ENCODE measurements at places on chromosomes 3 and 15. TPM values are rescaled to one million over a fixed set of nuclear protein-coding genes. Genes with fewer than 3 reads are reported as not detected.

- peak; percentile 44 for DNase-seq
Observed at GRCh38 chr15:92884436-92885223, 15.5 kb upstream of the CHD2 start.

DNA sequence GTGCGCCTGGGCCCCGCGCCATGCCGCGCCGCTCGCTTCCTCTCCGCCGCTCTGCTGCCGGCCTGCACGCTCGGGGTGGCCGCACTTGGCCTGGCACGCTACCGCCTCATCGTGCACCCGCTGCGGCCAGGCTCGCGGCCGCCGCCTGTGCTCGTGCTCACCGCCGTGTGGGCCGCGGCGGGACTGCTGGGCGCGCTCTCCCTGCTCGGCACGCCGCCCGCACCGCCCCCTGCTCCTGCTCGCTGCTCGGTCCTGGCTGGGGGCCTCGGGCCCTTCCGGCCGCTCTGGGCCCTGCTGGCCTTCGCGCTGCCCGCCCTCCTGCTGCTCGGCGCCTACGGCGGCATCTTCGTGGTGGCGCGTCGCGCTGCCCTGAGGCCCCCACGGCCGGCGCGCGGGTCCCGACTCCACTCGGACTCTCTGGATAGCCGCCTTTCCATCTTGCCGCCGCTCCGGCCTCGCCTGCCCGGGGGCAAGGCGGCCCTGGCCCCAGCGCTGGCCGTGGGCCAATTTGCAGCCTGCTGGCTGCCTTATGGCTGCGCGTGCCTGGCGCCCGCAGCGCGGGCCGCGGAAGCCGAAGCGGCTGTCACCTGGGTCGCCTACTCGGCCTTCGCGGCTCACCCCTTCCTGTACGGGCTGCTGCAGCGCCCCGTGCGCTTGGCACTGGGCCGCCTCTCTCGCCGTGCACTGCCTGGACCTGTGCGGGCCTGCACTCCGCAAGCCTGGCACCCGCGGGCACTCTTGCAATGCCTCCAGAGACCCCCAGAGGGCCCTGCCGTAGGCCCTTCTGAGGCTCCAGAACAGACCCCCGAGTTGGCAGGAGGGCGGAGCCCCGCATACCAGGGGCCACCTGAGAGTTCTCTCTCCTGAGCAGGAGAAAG lies 951 bp downstream of the GPR62 start:
- no peak for DNase-seq

DNA sequence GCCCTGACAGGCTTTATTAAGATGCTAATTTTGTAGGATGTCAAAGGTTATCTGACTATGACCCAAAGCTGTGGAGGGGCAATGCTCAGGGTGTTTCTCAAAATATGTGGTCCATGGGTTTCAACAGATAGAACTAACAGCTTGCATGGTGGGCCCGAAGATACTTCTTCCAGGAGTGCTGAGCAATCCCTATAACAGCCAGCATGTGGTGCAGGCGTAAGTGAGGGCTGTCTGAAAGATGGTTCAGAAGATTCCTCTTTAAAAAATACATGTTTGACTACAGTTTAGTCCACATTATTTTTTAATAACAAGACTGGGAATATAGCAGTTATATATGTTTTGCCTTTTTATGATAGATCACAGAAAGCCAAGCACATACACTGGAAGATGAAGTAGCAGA lies 7.6 kb downstream of the SCG3 start:
- DNase-seq, result no peak

STRA6 gene
- 114 TPM for total RNA-seq

GRCh38 chr3:43435706-43436105 lies 149.4 kb downstream of the SNRK start:
- no peak for DNase-seq

GRCh38 chr3:191378142-191378812 lies 48.0 kb upstream of the UTS2B start:
- DNase-seq, result no peak

- peak; percentile 21 for DNase-seq
Observed at GRCh38 chr3:133377396-133377795, 22.5 kb upstream of the BFSP2 start.

FOXB1 gene
- not detected for total RNA-seq

DCBLD2 gene
- total RNA-seq, result 306 TPM

GRCh38 chr3:32586356-32586755 lies 15.7 kb upstream of the DYNC1LI1 start:
- DNase-seq, result no peak

DNA sequence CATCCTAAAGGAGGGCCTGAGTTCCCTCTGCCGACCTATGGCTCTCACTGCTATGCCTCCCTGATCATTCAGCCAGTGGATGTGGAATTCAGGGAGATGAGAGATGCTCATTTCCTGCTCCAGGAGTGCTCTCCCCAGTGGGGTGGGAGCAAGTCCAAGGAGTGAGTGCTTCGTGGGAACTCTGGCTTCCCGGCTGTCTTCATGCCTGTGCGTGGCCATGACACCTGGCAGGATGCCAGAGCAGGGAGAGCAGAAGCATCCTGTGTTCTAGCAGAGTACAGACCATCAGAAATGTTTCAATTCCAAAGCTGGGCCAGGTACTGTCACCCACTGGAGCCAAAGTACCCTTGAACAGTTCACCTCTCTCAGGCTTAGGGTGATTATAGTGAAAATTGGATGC lies 45.1 kb downstream of the APH1B start:
- DNase-seq, result peak; percentile 34

- DNase-seq, result no peak
Observed at GRCh38 chr15:97463696-97464095, 496.8 kb upstream of the ARRDC4 start.

DNA sequence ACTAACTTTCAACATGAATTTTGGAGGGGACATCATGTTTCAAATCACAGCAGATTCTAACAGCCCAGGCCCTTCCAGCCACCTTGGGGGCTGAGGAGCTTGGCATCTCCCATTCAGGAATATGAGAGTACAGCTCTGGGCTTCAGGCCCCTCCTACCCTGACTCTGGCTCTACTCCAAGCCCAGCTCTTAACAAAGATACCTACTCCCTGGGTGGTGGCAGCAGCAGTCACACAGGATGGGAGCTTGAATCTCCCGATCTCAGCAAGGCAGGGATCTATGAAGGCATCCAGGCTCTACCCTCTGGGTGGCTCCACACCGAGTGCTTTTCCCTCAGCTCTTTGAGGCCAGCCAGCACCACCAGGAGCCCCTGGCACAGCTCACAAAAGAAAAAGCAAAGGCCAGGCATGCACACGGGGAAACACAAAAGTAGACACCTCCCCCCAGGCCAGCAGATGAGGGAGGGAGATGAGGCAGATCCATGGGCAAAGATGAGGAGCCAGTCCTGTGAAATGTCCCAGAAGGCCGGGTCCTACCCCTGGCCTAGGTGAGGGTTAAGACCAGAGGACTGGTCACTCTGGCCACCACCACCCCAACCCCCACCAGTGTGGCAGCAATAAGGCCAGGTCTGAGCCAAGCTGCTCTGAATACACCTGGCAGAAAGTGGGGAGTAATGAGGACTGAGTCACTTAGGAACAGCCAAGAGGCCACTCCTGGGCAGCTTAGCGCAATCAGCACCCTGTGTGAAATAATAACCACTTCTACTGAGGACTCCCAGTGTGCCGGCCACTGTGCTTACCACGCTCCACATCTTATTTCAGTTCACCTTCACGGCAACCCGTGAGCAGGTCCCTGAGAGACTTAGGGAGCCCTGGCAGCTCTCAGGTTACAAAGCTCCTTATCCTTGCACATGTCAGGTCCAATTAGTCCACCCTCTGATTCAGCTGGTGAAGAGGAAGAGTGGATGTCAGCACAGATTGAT lies 24.3 kb downstream of the PLA2G4F start:
- no peak for DNase-seq

SNTN gene
- not detected for total RNA-seq

DNA sequence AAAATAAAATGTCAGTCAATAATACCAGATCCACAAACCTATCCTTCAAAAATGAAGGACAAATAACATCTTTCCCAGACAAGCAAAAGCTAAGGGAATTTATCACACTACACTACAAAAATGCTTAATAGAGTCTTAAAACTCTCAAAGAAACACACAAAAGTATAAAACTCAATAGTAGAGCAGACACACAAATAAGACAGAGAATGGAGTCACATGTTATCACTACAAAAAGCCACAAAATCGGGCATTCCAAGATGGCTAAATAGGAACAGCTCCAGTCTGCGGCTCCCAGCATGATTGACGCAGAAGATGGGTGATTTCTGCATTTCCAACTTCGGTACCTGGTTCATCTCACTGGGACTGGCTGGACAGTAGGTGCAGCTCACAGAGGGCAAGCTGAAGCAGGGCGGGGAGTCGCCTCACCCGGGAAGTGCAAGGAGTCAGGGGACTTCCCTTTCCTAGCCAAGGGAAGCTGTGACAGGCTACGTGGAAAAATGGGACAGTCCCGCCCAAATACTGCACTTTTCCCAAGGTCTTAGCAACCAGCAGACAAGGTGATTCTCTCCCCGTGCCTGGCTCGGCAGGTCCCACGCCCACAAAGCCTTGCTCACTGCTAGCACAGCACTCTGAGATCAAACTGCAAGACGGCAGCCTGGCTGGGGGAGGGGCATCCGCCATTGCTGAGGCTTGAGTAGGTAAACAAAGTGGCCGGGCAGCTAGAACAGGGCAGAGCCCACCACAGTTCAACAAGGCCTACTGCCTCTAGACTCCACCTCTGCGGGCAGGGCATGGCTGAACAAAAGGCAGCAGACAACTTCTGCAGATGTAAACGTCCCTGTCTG lies 46.3 kb downstream of the SENP7 start:
- no peak for DNase-seq

- DNase-seq, result no peak
Observed at GRCh38 chr3:75242012-75242735, 422.0 kb upstream of the FRG2C start.

DNA sequence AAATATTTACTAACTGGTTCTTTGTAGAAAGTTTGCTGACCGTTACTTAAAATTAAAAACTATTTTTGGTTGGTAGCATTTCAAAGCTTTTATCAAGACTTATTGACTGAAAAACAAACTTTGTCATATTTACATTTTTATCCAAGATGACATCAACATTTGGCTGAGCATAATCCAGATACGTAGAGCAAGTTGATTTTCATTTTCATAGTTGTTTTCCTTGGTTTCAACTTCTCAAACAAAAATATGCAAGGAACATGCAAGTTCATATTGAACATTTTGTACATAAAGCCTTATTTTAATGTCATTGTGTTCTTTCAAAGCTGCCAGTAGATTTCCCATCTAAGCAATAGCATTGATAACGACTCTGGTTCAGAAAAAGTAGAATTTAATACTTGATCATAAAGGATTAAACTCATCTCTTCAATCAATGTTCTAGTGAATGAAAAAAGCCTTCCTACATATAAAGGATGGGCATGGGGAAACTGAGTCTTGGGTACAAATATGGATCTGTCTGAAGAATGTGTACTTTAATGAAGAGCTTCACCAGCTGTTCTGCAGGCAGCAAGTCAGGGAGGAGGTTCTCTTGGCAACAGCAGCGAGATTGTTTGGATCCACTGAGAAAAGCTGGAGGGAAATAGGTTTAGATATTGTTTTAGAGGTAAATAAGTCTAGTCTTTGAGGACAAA lies 5.6 kb downstream of the RAB8B start:
- no peak for DNase-seq

DNA sequence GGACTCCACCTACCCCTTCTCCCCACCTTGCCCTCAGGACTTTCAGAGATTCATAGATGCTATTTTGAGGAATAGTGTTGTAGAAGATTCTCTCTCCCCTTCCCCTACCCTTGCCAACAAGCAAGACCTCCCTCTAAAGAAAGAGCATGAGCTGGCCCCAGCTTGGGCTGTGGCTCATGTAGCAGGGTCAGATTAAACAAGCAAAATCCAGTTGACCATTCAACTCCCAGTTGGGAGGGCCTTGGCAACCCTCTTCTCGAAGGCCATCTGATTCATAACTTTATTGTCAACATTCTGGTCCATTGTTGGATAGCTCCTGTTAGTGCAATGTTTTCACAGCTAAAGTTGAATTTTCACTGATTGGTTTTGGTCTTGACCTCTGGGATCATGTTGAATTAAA lies 41.1 kb downstream of the TNFAIP8L3 start:
- DNase-seq, result no peak

TUSC7 gene
- not detected for total RNA-seq

DNA sequence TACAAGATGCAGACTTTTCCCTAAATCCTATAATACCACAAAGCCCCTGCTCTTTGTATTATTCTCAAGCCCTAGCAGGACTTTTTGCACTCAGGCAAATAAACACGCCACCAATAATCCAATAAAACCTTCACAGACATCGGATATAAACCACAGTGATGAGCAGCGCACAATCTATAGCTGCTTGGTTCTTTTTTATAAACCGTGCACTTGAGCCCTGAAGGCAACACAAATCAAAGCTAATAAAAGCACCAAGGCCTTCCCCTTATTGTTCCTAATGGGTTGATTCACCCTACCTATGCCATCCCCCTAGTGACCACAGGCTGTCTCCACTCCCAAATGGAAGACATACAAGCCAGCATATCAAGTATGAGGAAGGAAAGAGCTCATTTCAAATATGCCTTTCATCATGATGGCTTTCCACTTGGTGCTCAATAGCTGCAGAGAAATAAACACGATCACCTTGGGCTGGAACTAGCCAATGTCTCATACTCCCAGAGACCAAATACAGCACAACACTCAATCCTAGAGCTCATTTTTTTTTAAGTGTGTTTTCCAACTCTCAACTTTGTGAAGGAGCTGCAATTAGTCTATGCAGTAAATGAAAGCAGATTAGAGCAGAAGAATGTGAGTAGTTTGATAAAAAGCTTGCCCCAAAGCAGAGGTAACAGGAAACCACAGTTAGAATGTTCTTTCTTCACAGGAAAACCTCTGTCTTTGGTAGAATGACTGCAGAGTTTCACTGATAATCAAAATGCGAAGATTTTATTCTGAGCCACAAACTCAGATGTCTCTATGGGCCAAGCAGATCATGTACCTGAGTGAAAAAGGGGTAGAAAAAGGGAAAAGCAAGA lies 573.9 kb downstream of the AGBL1 start:
- no peak for DNase-seq

DNA sequence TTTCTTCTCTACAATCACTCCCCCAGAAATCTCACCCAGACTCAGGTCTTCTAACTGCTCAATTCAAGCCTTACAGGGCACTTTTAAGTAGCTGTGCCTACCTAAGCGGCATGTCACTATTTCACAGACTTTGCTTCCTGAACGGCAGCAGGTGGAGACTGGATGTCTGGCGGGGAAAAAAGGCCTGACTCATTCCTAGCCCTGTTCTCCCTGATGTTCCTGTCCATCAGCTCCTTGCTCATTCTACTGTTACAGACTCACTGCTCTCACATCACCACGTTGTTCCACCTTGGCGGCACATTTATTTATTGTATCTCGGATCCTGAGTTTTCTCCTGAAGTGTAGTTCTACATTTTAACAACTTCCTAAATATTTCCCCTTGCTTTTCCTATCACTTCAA lies 52.6 kb upstream of the ATP11B start:
- no peak for DNase-seq

GRCh38 chr3:187150599-187150998 lies 11.3 kb upstream of the RPL39L start:
- DNase-seq, result no peak

All from RPMI7951 (cell line).